SK-N-MC (cell line): ENCODE measurements at places on chromosomes 4 and X.
A peak's percentile ranks its signal among the peaks of the same experiment; 100 is the strongest.

DNA sequence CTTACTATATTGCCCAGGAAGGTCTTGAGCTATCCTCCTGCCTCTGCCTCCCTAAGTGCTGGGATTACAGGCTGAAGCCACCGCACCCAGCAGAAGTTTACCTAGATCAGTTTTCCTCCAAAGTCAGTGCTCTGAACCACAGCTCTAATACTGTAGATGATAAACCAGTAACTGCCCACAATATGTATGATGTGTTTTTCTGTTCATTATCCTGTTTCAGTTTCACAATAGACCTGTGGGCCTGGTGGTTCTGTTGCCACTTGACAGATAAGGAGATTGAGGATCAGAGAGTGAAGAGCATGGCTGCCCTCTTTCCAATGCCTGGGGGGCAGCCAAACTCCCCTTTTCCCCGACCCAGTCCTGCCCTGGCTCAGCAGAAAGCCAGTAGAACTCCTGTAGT, 87.0 kb downstream of the EFNB1 start:
- no peak for DNase-seq

DNA sequence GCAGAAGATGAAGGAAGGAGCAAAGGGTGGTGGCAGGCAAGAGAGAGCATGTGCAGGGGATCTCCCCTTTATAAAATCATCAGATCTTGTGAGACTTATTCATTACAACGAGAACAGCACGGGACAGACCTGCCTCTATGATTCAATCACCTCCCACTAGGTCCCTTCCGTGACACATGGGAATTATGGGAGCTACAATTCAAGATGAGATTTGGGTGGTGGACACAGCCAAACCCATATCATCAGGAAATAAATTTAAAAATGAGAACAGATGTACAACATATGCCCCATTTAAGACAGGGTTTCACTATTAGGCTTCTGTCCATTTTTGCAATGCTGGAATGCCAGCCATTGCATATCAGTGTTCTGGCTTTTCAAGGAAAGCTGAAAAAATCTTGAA, 346.7 kb upstream of the SLIT2 start:
- DNase-seq, result no peak

DNA sequence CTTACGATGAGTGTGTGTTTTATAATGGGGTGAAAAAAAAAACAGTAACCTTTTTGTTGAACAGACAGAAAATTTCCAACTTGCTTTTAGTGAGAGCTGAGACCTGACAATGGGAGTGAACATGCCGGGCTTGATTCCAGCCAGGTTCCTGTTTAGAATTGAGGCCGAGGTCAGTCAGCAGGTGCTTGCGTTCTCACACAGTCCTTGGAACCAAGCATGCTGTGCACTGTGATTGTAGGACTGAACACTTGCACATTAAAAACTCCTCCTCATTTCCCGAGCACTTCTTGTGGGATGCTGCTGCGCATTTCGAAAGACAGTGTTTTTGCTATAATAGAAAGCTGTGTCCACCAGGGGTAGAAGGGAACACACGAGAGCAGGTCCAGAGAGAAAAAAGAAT, 51.8 kb downstream of the TMEM131L start:
- no peak for DNase-seq

- DNase-seq, result no peak
Observed at GRCh38 chr4:48342606-48342880, 1.2 kb downstream of the SLAIN2 start.

DNA sequence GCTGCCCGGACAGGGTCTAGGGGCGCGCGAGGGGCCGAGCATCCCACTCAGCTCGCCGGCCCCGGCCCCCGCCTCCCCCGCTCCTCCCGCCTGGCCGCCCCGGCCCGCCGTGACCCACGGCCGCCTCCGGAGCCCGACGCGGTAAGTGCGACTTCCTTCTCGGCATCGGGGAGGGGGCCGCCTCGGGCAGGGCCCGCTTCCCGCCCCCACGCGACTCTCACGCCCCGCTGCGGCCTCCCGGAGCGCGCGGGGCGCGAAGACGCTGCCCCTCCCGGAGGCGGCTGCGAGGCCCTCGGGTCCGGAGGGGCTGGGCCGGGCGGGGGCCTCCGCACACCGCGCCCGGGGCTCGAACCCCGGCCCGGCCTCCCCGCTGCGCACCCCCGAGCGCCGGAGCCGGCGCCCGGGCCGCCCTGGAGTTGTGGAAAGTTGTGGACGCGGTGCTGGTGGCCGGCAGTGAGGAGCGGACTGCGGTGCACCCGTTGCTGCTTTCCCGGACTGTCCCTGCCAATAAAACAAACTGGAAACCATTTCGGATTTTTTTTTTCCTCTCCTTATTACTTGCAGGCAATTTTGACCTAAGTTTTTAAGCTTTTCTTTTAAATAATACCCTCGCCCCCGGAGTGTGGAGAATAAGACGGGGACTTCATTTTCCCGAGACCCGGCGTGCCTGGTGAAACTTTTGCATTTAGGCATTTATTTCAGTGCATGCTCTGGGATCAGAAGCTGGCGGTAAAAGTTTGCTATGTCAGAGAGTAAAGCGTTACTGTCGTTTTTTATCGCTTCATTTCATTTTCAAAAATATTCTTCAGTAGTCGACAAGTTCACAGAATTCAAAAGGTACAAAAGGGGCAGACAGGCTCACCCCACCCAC, 13.0 kb upstream of the TMEM156 start:
- no peak for DNase-seq

DNA sequence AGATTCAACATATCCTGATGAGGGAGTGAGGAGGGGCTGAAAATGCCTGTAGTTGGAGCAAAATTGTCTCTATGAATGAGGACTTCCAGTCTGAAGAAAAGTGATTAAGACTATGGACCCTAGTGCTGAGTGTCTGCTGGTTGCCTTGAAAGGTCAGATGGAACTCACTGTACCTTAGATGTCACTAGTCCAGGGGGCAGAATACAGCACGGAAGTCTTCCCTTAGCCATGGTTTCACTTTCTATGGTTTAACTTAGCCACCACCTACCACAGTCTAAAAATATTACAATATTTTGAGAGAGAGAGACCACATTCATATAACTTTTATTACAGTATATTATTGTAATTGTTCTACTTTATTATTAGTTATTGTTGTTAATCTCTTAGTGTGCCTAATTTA, 223.1 kb downstream of the FMR1NB start:
- DNase-seq, result no peak

- DNase-seq, result peak; percentile 42
Observed at GRCh38 chr4:38804654-38805295, at the start of gene TLR1. Gene TLR1 (minus strand): TSS chr4:38804791. CDS start chr4:38798831, 5,960 bp downstream.

DNA sequence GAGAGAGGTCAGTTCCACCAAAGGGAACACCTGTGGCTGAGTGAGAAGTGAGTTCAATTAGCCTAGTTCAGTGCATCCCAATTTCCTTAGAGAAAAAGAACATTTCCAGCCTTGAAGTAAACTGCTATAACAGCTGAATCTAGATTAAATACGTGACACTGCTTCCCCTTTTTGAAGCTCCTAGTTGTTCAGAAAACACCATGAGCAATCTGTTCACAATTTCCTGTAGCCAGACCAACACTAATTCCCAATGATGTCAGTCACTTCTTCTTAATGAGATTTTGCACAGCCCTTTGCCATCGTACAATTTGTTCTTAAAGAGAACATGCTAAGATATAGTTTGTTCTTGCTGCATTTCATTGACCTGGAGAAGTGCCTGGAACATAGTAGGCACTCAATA, 144.6 kb upstream of the EDNRA start:
- DNase-seq, result no peak

DNA sequence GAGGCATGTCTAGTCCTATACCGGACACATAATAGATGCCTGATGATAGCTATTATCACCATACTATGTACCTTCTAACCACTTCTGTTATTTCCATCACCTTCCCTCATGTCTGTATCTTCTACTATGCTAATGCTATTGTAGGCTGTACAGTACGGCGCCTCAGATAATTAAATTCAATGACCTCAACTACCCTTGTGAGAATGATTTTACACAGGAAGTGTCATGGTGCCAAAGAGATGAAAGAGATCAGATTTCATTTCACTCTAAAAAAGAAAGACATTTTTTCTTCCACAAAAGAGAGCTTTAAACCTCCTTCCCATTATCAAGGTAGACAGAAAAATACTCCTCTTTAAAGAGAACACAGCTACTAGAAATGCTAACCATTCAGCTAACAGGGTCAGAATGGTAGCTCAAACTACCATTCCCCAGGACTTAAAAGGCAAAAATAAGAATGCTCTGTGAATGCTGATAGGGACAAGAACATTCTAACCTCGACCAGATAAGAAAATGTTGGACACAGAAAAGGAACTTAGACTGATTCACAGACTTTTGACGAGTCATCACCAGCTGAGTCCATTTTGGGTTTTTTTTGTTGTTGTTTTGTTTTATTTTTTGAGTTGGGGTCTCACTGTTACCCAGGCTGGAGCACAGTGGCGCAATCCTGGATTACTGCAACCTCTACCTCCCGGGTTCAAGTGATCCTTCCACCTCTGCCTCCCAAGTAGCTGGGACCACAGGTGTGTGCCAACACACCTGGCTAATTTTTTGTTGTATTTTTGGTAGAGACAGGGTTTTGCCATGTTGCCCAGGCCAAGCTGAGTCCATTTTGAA, 99.2 kb upstream of the RAPGEF2 start:
- DNase-seq, result peak; percentile 80

DNA sequence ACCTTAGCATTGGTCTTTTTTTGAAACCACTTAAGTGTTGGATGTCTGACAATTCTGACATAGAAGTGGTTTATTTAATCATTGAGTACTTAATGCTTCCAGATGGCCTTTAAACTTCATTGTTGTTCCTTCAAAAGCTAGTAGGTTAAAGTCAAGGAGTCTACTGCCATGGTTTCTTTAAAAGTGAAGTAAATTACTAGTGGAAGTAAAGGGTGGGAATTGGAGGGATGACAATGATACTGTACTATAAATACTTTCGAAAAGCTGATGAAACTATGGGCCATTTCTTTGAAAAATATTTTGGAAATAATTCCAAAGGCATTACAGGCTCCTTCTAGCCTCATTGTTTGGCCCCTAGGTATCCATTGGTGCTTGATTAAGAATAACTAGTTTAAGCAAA, 51.9 kb downstream of the ATP10D start:
- DNase-seq, result no peak

GRCh38 chr4:109588176-109588575, 28.1 kb downstream of the MCUB start:
- no peak for DNase-seq

DNA sequence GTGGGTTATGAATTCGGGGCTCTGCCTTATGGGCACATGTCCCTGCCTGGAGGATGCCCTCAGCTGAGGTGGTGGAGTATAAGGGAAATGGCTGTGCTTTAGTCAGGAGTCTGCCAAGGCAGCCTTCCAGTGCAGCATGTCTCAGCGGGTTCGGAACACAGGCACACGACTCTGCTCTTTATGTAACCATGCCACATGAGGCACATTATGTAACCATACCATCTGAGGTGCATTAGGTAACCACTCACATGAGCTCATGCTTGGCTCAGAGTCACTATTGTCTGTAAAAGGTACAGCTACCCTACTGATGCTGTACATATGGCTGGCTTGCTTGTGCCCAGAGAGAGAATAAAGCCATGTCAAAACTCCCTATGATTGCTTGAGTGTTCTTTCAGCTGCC, 723.6 kb downstream of the TRAM1L1 start:
- DNase-seq, result no peak

DNA sequence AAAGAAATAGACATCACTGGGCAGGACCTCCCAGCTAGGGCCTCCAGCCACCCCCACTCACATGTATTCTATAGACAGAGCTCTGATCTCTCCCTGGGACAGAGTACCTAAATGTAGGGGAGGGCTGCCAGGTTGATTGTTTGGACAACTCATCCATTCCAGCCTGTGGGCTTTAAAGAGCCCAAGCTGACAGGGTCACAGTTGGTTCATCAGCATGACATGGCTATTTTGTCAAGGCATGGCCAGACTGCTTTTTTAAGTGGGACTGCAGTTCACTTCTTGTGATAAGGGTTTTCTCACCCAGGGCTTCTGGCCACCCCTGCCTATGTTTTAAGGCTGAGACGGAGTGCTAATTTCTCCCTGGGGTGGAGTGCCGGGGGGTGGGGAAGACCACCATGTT, 63.3 kb downstream of the KLHL4 start:
- DNase-seq, result no peak

- DNase-seq, result no peak
Observed at GRCh38 chrX:10649265-10649664, 28.9 kb upstream of the MID1 start.

GRCh38 chr4:7584606-7585159, 150.0 kb upstream of the PSAPL1 start:
- DNase-seq, result no peak

DNA sequence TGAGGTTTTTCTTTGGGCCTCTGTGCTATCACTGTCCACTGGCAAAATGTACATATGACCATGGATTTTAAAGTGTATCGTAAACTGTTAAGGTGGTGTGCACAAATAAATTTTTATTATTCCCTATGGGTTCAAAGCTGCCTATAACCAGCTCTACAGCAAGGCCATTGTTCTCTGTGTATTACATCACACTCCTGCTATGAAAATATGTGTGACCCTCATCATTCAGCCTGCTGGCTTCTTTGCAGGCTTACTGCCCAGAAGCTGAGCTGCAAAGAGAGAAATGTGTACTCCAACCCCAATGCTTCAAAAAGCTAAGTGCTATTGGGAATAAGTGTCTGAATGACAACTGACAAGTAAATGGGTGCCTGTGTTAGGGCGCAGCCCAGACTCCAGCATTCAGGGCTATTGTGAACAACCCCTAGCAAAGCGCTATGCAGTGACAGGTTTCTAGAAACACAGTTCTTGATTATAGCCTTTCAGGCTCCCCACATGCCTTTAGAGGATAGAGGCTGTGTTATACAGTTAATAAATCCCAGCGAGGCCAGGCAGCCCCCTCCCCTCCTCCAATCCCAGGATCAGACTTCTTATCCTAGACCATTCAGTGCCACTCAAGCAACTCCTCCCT, 220.4 kb upstream of the RADX start:
- DNase-seq, result no peak

GRCh38 chr4:112813790-112814189, 176.8 kb downstream of the LARP7 start:
- no peak for DNase-seq

DNA sequence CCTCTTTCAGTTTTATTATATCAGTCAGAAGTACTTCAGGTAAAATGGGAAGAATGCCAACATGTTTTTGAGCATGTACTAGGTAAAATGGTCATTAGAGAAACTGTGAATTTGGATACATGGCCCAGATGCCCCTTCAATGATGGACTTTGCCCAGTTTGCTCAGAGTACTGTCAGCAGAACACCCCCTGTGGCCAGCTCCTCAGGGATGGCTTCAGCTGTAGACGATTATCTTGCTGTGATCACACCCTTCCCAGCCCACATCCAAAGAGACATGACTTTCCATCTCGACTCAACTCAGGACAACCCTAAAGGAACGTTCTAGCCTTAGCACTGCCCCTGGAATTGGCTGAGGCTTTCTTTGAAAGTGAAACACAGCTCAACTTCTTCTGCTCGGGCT, 439.1 kb downstream of the PACRGL start:
- DNase-seq, result no peak

- no peak for DNase-seq
Observed at GRCh38 chr4:40046311-40046980, 10.2 kb upstream of the N4BP2 start.
